Stimulated activated CD8-positive, alpha-beta memory T cell treated with anti-CD3 and anti-CD28 coated beads, Interleukin-15, amount 100 ng/mL, for 4 hours (primary cell): ENCODE measurements at places on chromosomes 7 and 10.

- no peak for DNase-seq
Observed at GRCh38 chr7:121876656-121877500, 3.9 kb downstream of the PTPRZ1 start.

DNA sequence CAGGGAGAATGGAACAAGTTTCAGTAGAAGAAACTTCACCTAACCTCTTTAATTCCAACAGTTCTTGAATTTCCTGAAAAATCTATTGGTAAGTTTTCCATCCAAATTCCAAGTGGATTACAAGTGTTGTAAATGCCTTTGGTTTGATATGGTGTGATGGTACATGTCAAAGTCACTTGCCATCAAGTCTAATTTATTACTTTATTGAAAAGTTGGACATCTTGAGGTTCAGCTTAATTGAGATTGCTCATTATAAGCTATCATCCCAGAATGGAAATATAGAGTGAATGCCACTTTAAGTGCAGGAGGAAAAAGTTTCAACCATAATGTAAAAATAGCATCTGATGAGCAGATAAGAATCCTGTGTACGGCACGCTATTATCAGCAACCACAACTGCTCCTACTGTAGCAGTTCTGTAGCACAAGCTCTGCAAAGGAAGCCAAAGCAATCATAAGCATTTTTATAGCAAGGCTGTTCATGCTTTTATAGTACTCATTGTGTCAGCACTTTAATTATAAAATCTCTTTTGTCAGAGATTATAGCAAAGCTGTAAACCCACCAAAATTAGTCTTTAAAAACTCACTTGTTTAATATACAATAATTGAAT lies 991.8 kb upstream of the PHF14 start:
- no peak for DNase-seq

GRCh38 chr7:138952791-138953190 lies 28.4 kb downstream of the KIAA1549 start:
- DNase-seq, result no peak

DNA sequence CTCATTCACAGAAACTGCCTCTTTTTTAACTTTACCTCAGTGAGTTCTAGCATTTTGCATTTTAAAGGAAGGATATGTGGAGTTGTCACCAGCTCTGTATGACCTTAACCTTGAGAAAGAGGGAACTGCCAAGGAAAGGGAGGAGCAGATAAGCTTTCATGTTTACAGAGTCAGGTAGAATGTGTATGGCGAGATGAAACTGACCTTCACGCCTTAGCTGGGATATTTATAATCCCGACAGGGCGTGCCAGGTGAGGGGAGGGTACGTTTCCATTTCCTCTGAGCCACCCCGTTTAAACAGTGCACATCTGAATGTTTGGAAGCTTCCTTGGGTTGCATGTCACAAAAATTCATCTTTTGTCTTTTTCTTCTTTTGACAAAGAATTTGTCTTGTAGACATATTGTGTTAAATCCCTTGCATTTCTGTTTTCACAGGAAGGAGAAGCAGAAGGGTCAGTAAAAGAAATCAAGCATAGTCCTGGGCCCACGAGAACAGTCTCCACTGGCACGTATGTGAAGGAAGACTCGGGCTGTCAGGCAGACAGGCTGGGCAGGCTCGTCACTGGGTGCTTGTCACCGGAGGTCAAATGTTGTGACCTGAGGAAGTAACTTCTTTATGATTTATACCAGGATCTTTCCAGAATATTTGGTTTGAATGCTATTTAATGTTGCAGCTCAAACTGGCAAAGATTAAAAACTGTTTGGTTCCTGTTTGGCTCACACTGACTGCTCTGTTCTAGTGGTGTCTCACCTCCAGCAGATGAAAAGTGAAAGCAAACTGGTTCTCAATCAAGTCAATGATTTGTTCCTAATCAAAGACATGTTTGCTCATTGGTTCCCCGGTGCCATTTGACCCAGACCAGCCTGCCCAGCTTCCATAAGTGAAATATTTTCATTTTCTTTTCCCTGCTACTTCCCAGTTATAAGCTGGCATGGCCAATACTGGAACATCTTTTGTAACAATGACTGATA lies 16.2 kb downstream of the OPTN start:
- no peak for DNase-seq

GRCh38 chr7:12322284-12322902 lies 81.3 kb downstream of the VWDE start:
- DNase-seq, result no peak

DNA sequence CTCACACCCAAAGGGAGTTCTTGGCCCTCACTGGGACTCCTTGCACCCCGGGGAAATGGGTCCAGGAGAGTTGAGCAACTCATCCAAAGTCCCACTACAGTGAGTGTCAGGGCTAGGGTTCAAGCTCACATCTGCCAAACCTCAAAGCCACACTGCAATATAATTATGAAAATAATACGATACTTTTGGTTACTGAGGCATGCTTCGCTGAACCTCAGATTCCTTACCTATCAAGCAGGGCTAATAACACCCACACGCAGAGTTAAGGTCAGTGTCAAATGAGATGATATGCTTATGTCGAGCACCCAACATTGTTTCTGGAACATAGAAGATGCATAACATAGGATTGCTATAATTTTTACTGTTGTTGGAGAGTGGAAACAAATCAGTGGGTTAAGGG lies 58.2 kb downstream of the BPGM start:
- DNase-seq, result no peak

- no peak for DNase-seq
Observed at GRCh38 chr10:4016214-4016740, 231.3 kb upstream of the KLF6 start.

GRCh38 chr10:78342827-78343653 lies 309.4 kb downstream of the RPS24 start:
- no peak for DNase-seq

DNA sequence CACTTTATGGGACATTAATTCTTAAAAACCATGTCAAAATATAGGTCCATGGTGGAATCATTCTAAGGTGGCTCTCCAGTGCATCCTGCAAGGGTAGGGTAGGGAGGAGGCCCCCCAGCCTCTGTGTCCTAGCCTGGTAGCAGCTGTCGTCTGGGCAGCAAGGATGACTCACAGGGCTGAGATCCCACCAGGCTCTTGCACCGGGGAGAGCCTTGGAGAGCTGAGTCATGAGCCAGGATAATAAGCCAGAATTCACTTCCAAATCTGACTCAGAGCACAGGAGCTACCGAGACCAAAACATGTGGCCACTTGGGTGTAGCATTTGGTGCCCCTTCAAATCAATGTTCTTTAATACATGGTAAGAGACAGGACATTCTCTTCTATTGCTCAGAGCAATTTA lies 298.5 kb downstream of the NEBL start:
- no peak for DNase-seq
